ENCODE measurements at places on chromosomes 5 and 9. TPM values are rescaled to one million over a fixed set of nuclear protein-coding genes. Genes with fewer than 3 reads are reported as not detected.
A peak's percentile ranks its signal among the peaks of the same experiment; 100 is the strongest.

F12 gene
- total RNA-seq: 3.2 TPM

PIP5KL1 gene
- 1.8 TPM for total RNA-seq

PMPCA gene
- total RNA-seq: 69.2 TPM

CD14 gene
- total RNA-seq: 0.20 TPM

HINT2 gene
- 61.0 TPM for total RNA-seq

HSPA9 gene
- total RNA-seq: 457 TPM

WNK2 gene
- total RNA-seq: 5.8 TPM

HRCT1 gene
- not detected for total RNA-seq

- no peak for DNase-seq
These were observed 75.8 kb upstream of the CDH12 start for GRCh38 chr5:22928821-22929482.

DNA sequence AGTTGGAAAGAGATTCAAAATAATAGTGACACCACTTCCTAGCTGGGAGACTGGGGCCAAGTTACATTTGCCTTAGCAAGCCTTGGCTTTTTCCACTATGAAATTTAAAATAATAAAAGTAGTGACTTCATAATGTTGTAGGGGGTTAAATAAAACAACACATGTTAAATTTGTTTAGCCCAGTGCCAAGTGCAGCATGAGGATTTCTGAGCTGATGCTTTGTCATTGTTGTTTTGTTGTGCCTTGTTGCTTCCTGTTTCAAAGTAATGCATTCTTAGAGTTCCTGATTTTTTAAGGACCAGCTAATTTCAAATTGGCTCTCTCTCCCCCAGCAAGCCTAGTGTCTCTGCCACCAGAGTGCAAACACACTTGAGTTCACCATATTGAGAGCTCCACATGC lies 270.7 kb upstream of the PAPPA start:
- DNase-seq: no peak

- peak; percentile 88 for DNase-seq
These were observed 74.2 kb downstream of the NTNG2 start for GRCh38 chr9:132235894-132236661.

DNA sequence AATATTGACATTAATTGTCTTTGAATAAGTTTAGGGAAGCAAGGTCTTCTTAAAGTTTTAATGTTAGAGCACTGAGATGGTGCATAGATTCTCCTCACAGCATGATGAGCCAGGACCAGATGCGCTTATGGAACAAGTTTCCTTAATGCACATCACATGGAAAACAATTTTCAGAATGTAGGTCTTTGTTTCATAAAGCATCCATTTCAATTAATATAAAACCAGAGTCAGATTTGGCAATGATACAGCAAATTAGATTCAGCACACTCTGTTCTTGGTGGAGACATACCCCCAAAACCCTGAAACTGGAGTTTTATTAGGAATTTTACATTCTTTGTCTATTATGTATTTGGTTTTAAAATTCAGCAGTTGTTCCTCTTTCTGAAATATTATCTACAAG lies 402.1 kb upstream of the SEMA6A start:
- no peak for DNase-seq

DNA sequence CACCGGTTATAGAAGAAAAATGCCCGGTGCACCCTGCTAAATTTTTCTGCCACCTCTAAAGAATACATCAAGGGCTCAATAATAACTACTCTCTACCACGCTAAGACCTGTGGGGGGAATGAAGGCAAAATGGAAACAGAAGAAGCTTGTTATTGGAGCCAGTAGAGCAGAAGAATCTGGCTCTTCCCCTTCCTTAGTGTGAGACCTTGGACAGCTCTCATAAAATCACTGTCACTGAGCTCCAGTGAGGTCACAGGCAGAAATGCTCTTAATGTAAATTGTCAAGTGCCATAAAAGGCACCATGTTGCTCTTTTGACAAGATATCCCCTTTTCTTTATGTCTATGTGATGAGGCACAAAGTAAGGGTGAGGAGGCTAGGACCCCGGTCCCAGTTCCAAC lies 74.4 kb downstream of the ASTN2 start:
- no peak for DNase-seq

- DNase-seq: no peak
These were observed 119.8 kb downstream of the ENTREP1 start for GRCh38 chr9:69444791-69445190.

- DNase-seq: no peak
These were observed 19.7 kb downstream of the MUSK start for GRCh38 chr9:110688329-110688728.

GRCh38 chr5:160324886-160325285 lies 12.5 kb upstream of the CCNJL start:
- no peak for DNase-seq

- no peak for DNase-seq
These were observed 37.5 kb downstream of the LPCAT1 start for GRCh38 chr5:1486271-1486670.

GRCh38 chr9:106575823-106576222 lies 287.1 kb upstream of the ZNF462 start:
- DNase-seq: no peak

GRCh38 chr5:89297066-89297465 lies 414.1 kb upstream of the MEF2C start:
- DNase-seq: no peak

DNA sequence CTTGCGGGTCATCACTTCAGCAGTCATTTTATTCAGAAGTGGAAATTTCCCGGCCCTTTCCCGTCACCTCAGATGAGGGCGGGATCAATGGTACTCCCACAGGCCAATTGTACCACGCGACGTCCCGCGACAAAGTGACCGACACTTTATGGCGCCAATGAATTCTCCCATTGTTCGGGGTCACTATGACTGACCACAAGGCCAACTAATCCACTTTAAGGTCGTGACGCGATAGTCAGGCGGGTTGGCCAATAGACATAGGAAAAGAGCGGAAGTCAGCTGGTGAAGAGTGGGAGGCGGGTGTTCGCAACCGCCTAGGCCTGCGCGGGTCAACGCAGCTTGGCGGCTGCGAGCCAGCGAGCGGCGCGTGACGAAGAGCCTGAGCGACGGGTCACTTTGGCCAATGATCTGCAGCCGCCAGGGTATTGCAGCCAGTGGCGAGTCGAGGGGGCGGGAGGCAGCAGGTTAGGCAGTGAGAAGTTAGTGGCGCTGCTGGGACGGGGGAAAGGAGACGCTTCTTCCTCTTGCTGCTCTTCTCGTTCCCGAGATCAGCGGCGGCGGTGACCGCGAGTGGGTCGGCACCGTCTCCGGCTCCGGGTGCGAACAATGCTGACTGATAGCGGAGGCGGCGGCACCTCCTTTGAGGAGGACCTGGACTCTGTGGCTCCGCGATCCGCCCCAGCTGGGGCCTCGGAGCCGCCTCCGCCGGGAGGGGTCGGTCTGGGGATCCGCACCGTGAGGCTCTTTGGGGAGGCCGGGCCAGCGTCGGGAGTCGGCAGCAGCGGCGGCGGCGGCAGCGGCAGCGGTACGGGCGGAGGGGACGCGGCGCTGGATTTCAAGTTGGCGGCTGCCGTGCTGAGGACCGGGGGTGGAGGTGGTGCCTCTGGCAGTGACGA lies at the start of gene ANKHD1:
ANKHD1 (plus strand) TSS at position 472 of the 896 bp plus-strand sequence; CDS start at position 607, 135 bp downstream.
- peak; percentile 99 for DNase-seq

- DNase-seq: no peak
These were observed 68.3 kb downstream of the SHB start for GRCh38 chr9:38000735-38001134.

DNA sequence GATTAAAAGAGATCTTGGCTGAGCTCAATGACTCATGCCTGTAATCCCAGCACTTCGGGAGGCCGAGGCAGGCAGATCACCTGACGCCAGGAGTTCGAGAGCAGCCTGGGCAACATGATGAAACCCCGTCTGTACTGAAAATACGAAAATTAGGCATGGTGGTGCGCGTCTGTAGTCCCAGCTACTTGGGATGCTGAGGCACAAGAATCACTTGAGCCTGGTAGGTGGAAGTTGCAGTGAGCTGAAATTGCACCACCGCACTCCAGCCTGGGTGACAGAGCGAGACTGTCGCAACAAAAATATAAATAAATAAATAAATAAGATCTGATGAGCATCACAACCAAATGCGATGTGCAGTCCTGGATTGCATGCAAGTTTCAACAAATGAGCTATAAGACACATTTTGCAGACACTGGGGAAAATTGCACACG lies 8.7 kb upstream of the ENG start:
- DNase-seq: no peak

DNA sequence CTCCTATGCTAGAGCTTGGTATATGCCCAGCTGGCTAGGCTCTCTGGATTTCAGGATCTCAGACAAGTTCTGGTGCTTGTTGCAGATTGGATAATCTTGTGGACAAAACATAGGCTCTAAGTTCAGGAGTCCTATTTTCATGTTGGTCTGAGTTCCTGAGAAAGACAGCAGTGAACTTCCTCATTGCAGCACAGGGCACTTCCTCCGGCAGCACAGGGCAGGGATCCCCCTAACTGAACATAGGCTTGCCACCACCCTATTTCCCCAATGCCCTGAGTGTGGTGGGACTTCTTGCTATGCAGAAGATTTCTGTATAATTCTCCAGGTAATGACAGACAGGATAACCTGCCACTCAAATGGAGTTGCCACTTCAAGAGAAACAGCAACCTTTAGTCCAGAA lies 220.1 kb downstream of the PIK3R1 start:
- DNase-seq: no peak

DNA sequence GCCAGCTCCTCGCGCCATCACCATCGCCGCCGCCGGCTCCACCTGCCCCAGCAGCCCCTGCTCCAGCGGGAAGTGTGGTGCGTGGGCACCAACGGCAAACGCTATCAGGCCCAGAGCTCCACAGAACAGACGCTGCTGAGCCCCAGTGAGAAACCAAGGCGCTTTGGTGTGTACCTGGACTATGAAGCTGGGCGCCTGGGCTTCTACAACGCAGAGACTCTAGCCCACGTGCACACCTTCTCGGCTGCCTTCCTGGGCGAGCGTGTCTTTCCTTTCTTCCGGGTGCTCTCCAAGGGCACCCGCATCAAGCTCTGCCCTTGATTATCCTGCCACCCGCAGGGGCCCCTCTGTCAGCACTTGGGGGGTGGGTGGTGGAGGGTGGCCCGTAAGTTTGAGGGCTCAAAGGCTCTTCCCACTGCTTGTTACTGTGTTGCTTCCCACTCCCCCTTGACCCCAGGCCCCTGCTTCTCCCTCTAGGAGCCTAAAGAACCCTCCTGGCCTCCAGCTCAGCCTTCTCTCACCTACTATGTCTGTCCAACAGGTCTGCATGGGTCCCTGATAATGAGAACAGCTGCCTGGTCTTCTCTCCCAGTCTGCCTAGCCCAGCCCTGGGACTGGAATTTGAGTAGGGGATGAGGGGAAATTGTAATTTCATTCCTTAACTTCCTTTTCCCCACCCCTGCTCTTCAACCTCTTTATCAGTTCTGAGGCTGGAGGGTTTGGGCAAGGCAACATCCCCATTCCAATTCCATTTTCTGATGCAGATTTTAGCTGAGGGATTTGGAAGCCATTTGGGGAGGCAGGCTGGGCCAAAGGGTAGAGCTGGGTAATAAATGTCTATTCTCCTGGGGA lies 9.0 kb downstream of the RACK1 start:
- no peak for DNase-seq

- peak; percentile 76 for DNase-seq
These were observed 26.8 kb upstream of the TNFAIP8 start for GRCh38 chr5:119328753-119329602.

- DNase-seq: peak; percentile 53
These were observed 859 bp downstream of the CSNK1G3 start for GRCh38 chr5:123512611-123513461.

DNA sequence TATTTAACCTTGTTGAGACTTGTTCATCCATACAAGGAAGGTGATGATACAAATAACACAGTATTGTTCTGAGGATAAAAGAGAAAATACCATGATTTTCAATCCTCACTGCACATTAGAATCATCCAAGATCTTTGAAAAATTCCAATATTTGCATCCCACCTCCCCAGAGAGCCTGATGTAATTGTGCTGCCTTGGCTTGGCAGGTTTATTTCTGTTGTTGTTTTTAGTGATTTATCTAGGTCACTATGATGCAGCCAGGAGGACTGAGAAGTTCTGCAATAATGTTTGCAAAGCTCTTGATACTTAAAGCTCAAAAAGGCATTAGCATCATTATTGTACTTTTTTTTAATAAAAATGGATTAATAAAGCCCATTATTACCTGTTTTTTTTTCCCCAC lies 67.0 kb upstream of the NMUR2 start:
- DNase-seq: no peak

GRCh38 chr9:1231998-1232919 lies 182.1 kb downstream of the DMRT2 start:
- DNase-seq: no peak

DNA sequence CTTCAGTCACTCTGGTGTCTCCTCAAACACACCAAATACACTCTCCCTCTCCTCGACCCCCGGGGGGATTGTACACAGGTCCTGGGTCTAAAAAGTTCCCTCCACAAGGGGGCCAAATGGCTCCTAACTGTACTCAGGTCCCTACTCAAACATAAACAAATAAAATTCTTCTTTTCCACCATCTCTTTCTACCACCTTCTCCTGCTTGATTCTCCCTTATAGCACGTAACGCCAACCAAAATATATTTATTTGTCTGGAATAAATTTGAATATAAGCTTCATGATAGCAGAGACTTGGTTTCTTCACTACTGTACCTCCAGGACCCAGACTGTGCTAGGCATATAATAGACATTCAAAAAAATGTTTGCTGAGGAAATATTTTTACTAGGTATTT lies 21.4 kb downstream of the ZNF608 start:
- no peak for DNase-seq

DNA sequence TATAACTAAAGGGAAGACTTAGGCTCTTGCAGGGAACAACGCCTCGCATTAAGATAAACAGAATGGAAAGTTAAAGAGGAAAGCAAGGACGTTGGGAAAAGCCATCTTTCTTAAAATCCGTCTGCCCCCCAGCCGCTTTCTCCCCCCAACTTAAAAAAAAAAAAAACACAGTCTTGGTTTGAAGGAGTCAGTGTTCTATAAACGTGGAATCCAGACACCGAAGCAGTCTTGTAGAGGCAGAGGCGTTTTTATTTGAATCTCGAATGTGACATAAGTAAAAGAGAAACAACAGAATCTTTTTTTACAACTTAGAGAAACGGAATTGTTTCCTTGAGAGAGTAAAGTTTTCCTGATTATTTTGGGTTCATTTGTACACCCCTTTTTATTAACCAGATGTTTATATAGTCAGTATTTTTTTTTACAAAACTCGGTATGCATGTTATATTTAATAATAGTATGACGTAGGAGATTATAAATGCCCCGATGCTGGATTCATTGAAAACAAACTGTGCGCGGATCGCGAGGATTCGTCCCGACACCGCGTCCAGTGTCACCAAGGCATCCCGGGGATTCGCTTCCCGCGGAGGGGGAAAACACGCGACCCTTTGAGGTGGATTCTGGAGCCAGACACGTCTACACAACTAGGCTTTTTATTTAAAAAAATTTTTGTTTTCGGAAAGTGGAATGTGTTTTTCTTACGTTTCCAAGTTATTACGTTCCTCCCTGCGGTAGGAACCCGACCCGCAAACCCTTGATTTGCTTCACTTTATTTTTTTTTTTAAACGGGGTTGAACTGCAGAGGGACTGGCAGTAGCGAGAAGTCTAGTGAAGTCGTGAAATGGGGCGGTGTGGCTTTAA lies 6.7 kb downstream of the PTCH1 start:
- DNase-seq: no peak

- no peak for DNase-seq
These were observed 128.6 kb downstream of the PJA2 start for GRCh38 chr5:109281136-109281690.
